ENCODE measurements at places on chromosomes 5 and 9.

- no peak for DNase-seq
Observed at GRCh38 chr5:4044881-4045280, 449.2 kb downstream of the IRX1 start.

DNA sequence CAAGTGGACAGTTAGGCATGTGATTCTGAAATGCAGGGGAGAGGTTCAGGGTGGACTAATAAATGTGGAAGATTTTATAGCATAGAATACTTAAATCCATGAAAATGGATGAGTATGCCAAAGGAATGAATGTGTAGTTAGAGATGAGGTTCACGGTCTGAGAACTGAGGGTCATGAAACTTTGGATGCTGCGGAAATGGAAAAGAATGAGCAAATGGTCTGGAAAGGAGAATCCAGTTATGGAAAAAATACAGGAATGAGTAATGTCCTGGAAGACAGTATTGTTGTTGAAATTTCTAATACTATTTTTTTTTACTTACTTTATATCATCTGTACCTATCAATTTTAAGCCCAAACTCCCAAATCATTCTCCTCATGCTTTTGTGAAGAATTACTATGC lies 2369.4 kb downstream of the MAT2B start:
- DNase-seq: no peak

DNA sequence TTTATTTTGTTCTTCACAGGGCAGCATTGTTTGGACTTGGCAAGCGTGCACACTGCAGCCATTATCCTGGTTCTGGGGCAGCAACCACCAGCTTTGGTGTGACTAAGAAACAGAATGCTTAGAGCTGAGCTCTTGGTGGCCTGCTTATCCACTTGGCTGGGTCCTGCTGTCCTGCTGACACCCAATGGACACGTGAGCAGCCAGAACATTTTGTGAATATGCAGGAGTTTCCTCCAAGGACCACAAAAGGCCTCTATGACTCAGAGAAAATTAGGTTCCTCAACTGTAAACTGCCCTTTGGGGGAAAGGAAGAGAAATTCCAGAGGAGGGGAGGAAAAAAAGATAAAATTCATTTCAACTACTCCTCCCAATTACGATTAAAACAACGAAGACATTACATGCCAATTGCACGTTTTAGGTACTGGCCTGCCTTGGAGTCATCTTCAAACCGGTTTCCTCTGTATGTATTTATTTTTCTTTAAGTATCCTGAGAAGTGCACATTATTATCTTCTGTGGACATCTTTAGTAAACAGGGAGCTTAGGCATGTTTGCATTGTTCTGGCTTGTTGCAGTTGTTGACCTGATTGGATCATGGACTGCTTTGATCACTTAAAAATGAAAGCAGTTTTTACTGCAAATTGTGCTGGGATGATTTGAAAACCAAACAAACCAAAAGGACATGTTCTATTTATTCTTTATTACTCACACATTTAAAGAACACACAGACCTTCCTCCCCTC lies 82.3 kb upstream of the TLE4 start:
- DNase-seq: no peak

GRCh38 chr5:40507095-40507494 lies 172.6 kb upstream of the PTGER4 start:
- DNase-seq: no peak

- no peak for DNase-seq
Observed at GRCh38 chr9:38423973-38424843, at the start of gene IGFBPL1. IGFBPL1 (minus strand) TSS chr9:38424454; CDS start chr9:38424424, 30 bp downstream.

GRCh38 chr5:54732108-54732507 lies 214.5 kb downstream of the SNX18 start:
- DNase-seq: no peak

- DNase-seq: no peak
Observed at GRCh38 chr9:19026375-19026774, 6.6 kb downstream of the SAXO1 start.

DNA sequence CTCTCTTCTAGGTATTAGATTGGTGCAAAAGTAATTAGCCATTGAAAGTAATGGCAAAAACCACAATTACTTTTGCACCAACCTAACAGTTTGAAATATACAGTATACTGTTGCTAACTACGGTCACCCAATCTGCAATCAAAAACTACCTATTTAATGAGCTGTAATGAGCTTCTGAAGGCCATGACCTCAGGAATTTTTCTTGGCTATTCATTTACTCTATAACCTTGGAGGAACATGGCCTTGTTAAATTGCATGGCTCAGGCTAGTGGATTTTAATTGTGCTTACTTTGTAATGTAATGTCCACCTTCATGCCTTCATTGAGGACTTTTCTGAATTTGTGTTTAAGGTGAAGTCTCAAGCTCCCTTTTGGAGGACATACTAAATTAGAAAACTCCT lies 24.7 kb downstream of the DNAH5 start:
- DNase-seq: no peak

DNA sequence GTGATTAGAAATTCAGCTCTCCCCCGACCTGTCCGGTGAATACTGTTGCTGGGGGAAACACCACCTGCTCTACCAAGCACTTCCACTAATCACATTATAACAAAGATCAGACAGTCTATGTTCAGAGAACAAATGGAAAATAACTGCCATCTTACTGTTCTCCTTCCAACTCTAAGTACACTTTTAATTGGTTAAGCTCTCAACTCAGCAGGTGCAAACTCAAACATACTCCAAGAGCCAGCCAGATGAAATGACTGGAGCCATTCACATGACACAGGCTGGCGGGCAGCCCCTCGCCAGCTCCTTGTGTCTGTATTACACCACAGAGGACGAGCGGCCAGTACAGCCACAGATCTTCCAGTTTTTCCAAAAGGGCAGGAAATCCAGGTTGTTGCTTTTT lies 16.1 kb downstream of the LIFR start:
- DNase-seq: no peak

DNA sequence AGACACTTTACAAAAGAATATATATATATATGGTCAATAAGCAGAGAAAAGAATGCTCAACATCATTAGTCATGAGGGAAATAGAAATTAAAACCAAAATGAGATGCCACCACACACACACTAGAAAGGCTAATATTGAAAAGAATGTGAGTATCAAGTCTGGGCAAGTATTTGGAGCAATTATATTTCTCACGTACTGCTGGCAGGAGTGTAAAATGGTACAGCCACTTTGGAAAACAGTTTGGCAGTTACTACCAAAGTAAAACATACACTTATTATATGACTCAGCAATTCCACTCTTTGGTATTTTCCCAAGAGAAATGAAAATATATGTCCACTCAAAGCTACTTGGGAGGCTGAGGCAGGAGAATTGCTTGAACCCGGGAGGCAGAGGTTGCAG lies 29.8 kb downstream of the NEUROG1 start:
- no peak for DNase-seq

GRCh38 chr9:136937186-136938001 lies 7.1 kb downstream of the FBXW5 start:
- no peak for DNase-seq

GRCh38 chr9:85981369-85981768 lies 40.4 kb downstream of the NAA35 start:
- no peak for DNase-seq

- no peak for DNase-seq
Observed at GRCh38 chr5:155595791-155596190, 582.2 kb downstream of the KIF4B start.

- no peak for DNase-seq
Observed at GRCh38 chr9:84940294-84940693, 270.8 kb downstream of the NTRK2 start.

GRCh38 chr9:36798350-36799065 lies 225.8 kb downstream of the MELK start:
- no peak for DNase-seq

- no peak for DNase-seq
Observed at GRCh38 chr9:136052991-136053756, 41.9 kb downstream of the NACC2 start.

DNA sequence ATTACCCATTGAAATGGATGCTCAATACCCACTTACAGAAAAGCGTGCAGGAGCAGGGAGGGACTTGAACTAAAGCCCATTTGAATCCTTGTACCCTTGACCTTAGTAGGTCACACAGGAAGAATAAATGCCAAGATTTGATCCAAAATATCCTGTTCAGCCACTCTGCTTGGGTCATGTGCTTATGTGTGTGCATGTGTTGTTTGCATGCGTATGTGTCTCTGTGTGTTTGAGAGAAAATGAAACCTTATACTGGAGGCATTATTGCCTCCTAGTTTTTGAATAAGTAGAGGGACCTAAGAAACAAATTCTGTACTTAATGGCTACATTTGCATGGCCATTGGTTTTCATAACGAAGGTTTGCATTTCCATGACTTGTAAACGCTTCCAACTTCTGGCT lies 63.4 kb upstream of the TRIM32 start:
- DNase-seq: no peak

DNA sequence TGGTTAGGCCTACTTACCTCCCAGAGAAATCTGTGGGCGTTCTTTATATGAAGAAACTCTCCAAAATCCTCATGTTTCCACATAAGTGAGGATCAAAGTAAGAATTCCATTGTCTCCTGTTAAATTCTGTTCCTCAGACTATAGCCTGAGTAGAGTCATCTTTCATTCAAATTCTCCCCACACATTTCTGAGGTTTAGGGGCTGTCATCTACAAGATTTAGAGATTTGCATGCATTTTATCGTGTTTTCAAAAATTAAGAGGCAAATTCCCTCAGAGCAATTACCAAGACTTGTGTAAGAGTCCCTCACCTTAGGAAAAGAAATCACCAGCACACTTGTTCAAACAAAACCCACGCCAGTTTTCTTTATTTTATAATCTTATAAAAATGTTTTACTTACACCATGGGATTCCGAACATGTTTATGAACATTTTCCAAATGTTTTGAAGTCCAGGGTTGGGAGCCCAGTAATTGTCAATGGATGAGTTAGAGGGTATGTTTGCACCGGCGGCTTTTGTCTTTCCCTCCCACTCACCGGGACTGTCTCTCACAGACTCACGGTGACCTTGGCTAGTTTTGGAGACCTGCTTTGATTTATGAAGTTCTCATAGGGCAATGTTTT lies 367.6 kb downstream of the ENC1 start:
- DNase-seq: no peak

- no peak for DNase-seq
Observed at GRCh38 chr5:154538492-154538891, 60.5 kb upstream of the HAND1 start.

DNA sequence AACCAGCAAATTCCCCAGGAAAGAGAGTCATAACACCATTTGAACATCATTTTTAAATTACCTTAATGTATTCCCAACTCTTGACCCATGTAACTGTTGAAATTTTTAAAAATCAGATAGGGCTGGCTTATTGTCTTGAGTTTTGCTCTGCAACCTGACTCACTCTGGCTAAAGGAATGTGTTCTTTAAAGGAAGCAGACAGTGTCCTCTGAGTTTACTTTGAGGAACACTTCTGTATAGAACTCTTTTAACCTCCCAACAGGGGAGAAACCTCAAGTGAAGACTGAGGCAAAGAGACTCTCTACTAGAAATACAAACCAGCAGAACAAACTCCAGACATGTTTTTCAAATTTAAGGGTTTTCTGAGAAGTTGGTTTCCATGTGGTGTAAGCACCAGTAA lies 248.9 kb downstream of the CWC27 start:
- DNase-seq: no peak

GRCh38 chr9:116423149-116423548 lies 264.0 kb upstream of the TRIM32 start:
- no peak for DNase-seq

- DNase-seq: no peak
Observed at GRCh38 chr5:75057561-75057960, 5.2 kb upstream of the GCNT4 start.

- DNase-seq: peak; percentile 30
Observed at GRCh38 chr9:134738869-134739659, 97.5 kb downstream of the COL5A1 start.

GRCh38 chr9:108345826-108346225 lies 510.0 kb downstream of the ACTL7B start:
- DNase-seq: no peak

DNA sequence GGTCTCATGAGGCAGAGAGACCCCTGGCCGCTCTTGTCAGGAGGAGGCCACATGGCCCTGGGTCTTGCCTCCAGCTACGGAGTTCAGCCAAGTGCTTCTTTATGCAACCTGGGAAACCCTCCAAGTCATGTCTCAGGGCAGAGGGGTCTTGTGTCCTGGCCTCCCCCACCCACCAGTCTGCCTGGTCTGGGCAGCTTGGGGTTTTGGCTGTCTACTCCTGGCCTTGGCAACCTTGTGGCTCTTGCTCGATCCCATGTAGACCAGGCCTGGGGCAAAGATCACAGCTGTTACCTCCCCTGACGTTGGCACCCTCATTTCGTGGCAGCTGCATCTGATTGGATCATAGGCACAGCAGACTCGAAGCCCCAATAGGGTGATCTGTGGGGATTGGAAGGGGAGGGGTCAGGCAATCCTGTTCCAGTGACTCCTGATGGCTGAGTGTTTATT lies 28.4 kb downstream of the JADE2 start:
- DNase-seq: no peak

- DNase-seq: no peak
Observed at GRCh38 chr5:76371960-76372322, 31.1 kb upstream of the IQGAP2 start.

DNA sequence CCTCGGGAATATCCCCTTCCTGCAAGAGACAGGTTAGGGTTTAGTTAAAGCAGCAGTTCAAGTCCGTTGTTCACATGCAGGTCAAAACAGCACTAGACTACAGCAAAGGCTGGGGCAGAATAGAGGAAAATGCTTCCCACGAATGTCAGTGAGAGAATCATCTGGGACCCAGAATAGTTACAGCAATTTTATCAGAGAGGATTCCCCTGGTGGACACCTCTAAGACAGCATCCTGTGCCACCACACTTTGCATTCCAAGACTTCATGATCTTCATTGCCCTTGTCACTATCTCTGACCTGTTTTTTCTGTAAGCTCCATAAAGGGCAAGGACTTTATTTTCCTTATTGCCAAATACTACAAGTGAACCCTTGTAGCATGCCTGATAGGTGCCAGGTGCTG lies 12.9 kb downstream of the GRXCR2 start:
- no peak for DNase-seq

DNA sequence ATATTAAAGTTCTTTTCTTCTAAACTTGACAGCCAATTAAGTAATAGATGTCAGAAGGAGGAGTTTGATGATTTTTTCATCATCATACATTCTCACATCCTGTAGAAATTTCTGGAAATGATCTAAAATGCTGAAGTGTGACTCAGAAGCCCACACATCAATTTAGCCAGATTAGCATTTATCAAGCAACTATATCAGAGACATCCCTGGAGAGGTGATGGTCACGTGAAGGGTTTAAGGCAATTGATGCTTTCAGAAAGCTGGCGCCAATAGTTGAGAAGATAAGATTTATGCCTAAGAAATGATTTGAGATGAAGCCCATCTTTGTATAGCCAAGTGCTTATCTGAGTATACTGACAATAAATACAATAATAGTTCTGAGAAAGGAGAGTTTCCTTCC lies 162.9 kb upstream of the RORB start:
- DNase-seq: no peak

DNA sequence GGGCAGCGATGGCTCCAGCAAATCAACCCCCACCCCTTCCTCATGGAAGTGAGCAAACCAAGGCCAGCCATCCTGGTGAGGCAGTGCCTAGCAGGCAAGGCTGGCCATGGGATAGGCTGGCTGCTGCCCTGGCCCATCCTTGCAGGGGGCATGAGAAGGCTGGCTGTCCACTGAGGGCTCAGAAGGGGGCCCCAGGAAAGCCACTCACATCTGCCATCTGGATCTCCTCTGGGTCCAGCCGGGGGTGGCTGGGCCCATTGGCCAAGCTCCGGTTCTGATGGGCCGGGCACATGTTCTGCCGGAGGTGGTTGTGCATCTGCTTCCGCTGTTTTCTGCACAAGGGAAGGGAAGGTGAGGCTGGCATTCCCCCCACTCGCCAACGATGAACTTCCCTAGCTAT lies 57.1 kb downstream of the PSD2 start:
- no peak for DNase-seq
